ENCODE measurements at places on chromosomes 16 and 17.
A peak's percentile ranks its signal among the peaks of the same experiment; 100 is the strongest.

GRCh38 chr16:50568187-50568815 lies 20.1 kb downstream of the NKD1 start:
- no peak for DNase-seq

DNA sequence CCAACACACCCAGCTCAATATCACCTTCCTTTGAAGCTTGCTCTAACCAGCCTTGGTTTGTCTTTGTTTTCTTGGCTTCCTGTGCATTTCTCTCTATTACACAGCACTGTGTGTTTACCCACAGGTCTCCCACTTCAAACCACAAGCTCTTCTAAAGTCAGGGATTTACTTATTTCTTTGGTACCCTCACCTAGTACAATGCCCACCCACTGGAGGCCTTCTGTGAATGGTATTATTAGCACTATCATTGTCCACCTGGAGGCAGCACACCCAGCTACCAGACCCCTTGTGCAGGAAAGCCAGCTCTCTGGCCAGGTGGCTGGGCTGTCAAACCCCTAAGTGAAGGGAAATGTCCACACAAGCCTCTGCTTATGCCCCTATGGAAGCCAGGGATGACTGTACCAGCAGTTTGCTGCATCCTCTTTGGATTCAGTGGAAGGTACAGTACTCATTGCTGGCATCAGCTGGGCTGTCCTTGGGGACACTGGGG lies 9.4 kb upstream of the TOP2A start:
- DNase-seq, result no peak

DNA sequence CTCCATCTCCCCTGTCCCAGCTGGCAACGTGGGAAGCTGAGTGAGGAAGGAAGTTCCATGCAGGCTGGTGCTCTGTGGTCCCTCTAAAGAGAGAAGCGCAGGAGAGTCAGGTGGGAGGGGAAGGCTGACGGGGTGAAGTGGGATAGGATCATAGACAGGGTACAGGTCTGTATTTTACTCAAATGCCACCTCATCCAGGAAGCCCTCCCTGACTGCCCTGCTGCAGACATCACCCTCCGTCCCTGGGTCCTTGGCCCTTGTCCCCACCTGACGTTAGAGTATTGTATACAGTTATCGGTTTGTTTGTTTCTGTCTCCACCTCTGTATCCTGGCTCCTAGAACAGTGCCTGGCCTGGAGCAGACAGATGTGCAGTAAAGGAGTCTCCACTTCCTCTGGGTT lies 11.7 kb downstream of the CANT1 start:
- DNase-seq, result no peak

DNA sequence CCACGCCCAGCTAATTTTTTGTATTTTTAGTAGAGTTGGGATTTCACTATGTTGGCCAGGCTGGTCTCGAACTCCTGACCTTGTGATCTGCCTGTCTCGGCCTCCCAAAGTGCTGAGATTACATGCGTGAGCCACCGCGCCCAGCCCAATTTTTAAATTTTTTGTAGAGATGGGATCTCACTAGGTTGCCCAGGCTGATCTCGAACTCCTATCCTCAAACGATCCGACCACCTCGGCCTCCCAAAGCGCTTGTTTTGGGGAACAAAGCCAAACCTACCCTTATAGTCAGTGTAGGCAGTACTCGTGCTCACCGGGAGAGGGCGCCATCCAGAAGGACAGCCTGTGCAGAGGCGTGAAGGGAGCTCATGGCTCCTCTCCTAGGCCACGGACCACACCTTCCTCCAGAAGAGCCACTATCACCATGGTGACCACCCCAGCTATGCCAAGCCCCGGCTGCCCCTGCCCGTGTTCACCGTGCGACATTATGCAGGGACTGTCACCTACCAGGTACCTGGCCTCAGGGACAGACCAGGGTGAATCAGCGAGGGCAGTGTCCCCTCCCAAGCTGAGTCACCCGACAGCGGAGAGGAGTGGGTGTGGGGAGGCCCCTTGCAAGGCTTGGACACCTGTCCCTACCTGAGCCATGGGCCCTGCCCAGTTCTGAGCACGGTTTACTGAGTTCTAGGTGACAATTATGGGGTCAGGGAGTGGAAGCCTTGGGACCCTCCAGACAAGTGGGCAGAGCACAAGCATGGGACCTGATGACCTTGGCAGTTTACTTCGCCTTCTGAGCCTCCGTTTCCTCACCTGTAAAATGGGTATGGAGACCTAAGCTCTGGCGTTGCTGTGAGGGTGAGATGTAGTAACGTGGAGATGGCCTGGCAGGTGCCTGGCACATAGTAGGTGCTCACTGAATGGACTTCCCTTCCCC lies 13.7 kb downstream of the MYO15B start:
- peak; percentile 56 for DNase-seq

DNA sequence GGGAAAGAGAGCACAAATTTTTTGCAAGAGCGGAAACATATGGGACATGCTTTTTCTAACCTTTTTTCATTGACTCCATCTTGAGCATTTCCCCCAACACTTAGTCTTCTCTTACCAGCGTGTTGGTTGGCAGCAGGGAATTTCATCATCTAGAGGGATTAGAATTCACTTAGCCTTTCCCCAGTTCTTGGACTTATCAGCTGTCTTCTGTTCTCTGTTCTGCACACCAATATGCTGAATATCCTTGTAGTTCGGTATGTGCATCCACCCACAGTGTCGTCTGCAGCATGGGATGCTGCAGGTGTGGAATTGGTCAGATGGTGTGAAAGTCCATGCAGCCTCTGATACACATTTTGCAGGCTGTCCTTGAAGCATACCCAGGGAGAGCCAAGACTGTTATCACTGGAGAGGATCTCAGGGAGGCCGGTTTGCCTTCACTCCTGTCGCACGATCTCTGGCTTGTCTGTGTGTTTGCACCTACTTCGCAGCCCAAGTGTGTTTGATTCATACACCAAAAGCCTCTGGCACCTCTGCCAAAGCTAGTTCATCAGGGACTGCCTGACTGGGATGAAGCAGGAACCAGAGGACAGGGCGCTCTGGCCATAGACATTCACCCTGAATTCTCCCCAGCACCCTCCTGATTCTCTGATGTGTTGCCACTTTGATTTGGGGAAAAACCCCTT lies 93.3 kb downstream of the SOCS1 start:
- no peak for DNase-seq

DNA sequence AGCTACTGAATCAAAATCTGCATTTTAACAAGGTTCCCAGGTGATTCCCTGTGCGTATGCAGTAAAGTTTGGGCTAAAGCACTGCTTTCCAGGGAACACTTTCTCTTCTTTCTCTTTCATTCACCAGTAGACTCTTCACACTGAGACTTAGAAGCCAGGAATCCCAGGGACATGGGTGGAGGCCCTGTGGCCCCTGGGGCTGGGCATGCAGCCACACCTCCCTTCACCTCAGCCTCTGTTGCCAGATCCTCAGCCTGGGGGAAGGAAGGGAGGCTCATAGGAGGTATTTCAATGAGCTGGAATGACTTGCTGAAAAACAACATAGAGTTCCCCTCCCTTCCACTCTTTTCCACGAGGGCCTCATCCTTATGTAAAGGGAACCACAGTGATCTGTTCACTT lies 1.2 kb downstream of the G6PC3 start:
- DNase-seq, result no peak

DNA sequence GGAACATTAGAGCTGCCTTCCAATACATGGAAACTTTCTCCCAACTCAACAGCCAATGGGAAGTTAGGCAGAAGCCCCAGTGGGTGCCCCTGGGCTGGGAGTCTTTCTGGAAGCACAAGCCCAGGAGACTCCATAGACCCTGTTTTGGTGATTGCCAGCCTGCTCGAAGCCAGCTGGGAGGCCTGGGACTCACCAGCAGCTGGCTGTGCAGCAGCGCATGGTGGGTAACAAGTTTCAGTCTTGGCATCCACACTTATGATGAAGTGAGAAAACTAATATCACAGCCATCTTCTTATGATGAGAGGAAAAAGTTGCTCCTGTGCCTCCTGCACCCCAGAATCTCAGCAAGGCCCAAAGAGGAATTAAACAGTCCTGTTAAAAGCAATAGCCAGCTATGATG lies 522.5 kb upstream of the CDH5 start:
- DNase-seq, result no peak

DNA sequence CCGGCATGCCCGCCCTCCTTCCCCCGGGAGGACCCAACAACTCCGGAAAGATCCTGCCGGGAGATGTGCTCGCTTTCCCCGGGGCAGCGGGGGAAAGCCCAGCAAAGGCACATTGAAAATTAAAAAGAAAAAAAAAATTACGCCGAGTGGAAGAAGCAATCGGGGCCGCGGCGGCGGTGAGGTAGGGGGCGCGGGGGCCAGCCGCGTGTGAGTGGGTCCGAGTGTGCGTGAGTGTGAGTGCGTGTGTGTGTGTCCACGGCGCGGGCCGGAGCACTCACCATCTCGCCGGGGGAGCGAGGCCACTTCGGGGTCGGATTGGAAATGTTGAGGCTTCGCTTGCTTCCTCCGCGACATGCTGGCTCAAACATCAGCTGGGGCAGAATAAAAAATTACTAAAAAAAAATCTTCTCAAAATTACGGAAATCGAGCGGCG lies at the start of gene SALL1:
SALL1 (minus strand) TSS at position 383 of the 433 bp plus-strand sequence; CDS start at position 354, 29 bp downstream.
- DNase-seq, result no peak

- DNase-seq, result peak; percentile 56
These were observed 133.4 kb downstream of the OR1D5 start for GRCh38 chr17:2929881-2930533.

DNA sequence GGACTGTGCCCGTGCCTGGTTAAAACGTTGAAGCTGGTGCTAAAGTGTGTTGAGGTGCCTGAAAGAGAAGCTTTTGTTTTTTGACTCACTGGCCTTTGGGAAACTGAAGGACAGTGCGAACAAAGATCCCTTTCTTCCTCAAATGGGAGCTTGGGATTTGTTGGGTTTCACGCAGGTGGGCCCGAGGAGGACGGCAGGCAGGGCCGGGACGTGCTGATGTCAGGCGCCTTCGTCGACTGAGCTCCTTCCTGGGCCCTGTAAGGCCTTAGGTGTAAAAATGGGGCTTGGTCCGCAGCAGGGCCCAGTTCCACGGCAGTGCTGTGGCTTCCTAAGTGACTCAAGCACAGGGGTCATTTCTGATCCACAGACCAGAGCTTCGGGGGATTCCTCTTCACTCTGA lies 106.9 kb downstream of the BANP start:
- no peak for DNase-seq

DNA sequence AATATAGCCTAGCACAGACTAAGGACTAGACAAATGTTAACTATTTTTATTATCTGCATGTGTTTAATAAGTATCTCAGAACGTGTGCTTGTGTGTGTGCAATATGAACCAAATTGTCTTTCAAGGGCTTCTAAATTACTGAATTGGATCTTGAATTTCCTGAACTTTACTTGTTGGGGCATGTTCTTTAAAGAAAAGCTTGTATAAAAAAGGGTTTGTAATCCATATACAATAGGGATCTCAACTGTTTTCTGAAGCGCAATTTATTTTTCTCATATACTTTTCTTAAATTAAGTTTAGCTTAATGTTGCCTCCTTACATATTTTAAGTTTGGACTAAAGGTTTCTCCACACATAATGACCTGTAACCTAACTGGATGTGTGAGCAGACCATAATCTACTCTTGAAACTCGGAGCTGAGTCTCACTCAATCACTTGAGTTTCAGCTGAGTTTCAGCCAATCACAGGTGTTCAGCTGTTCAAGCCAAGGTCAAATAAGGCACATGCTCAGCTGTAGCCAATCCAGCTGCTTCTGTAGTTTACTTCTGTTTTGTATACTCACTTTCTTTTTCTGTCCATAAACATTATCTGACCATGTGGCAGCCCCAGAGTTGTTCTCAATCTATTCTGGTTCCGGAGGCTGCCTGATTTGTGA lies 72.3 kb downstream of the CDK5R1 start:
- no peak for DNase-seq

GRCh38 chr16:79112462-79112861 lies 488.1 kb downstream of the MAF start:
- DNase-seq, result no peak

GRCh38 chr16:47492428-47493377 lies 31.6 kb downstream of the PHKB start:
- peak; percentile 66 for DNase-seq

DNA sequence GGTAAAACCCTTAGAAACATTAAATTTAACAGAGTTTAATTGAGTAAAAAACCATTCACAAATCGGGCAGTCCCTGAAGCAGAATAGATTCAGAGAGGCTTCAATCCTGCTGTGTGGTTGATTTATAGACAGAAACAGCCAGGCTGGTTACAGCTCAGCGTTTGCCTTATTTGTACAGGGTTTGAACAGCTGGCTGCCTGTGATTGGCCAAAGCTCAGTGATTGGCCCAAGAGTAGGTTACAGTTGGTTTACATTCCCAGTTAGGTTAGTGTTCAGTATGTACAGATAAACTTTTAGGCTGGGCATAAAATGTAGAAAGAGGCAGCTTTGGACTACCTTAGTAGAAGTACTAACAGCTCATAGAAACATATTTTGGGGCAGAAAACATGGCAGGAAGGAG lies 210.4 kb upstream of the ELAC2 start:
- no peak for DNase-seq

DNA sequence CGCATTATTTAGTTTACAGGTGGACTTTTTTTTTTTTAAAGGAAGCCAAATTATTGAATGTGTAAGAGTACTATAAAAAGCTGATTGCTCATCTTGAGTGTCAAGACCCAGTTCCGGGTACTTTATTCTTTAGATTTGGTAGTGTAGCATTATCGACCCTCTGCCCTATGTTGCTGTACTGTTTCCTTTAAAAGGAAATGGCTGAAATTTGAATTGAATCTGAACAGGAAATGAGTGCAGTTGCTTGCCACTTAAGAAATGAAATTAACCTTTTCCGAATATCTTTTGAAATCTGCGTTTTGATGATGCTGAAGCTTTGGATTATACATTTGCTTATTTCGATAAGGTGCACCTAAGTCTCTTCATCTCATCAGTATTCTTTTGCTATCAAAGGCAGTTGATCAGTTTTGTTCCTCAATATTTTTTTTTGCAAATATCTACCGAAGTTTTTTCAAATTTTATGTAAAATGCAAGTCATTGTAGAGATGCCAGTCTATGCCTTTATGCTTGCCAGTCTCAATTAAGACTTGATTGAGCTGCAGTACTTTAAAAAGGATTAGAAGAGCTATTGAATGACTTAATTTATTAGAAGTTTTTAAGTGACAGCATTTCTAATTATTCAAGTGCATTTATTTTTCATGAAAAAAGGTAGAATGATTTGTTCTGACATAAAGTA lies 1.8 kb downstream of the GGNBP2 start:
- no peak for DNase-seq

GRCh38 chr16:82157836-82158235 lies 12.2 kb downstream of the MPHOSPH6 start:
- DNase-seq, result no peak

GRCh38 chr17:51010173-51010675 lies 110.4 kb downstream of the SPAG9 start:
- DNase-seq, result no peak

GRCh38 chr17:76969598-76970172 lies 101.5 kb downstream of the MGAT5B start:
- no peak for DNase-seq

DNA sequence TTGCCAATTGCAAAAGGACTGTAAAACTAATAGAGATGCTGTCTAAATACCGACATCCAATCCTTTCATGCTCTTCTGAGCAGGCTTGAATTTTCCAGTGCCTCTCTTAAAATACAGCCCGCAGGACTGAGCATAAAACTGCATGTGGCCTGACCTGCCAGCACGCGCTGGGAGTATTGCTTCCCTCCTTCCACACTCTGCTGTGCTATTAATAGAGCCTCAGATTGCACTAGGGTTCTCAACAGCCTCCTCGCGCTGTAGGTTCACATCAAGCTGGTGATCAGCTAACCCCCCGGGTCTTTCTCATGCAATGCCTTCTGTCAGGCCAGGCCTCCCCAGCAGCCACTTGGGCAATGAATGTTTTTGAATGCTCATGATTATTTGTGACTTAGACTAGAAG lies 14.2 kb upstream of the MSI2 start:
- DNase-seq, result no peak

Data from AG08395 (cell line).